ENCODE measurements at places on chromosomes 1 and 21. TPM values are rescaled to one million over a fixed set of nuclear protein-coding genes. Genes with fewer than 3 reads are reported as not detected.

- no peak for DNase-seq
These were observed 351.0 kb downstream of the SIPA1L2 start for GRCh38 chr1:232278925-232279324.

GRCh38 chr1:197614916-197615692 lies 160.2 kb downstream of the DENND1B start:
- DNase-seq, result peak; percentile 42

DNA sequence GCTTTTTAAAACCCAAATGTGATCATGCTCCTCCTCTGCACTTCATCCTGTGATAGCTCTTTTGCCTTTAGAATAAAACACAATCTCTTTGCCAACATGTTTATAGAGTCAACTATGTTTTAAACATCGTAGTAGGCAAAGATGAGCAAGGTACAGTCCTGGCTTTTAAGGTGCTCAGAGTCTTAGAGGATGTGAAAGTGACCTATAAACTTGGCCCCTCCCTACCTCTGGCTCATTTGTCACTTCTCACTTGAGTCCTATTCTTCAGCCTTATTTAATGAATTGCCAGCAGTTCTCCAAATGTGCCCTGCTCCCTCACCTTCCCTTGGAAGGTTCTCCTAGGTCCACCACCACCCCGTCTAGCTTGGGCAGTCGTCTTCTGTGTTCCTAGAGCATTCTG lies 617.0 kb upstream of the NR5A2 start:
- DNase-seq, result peak; percentile 44

- no peak for DNase-seq
These were observed 57.0 kb downstream of the DISC1 start for GRCh38 chr1:231683439-231684165.

DNA sequence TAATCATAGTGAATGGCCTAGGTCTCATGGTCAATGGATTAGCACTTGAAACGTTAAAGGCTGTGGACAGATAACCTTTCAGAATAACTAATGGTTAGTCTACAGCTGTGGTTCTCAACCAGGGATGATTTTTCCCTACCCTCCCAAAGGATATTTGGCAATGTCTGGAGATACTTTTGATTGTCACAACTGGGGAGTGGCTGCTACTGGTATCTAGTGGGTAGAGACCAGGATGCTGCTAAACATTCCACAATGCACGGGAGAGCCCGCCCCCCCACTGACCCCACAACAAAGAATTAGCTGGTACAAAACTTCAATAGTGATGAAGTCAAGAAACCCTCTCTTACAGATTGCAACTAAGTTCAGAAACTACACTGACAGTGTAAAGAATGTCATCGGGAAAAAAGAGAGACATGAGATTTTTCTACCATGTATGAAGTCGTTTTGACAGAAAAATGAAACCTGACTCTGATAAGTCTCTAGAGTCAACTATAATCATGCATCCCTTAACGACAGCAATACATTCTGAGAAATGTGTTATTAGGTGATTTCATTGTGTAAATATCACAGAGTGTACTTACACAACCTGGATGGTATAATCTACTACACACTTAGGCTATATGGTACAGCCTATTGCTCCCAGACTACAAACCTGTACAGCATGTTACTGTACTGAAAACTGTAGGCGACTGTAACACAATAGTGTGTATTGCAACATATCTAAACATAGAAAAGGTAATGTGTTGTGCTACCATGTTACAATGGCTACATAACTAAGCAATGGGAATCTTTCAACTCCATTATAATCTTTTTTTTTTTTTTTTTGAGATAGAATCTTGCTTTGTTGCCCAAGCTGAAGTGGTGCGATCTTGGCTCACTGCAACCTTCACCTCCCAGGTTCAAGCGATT lies 49.7 kb upstream of the PRDX6 start:
- DNase-seq, result no peak

Gene SRM
- total RNA-seq, result 38.9 TPM

- DNase-seq, result peak; percentile 50
These were observed 194.0 kb upstream of the SGIP1 start for GRCh38 chr1:66339944-66340343.

DNA sequence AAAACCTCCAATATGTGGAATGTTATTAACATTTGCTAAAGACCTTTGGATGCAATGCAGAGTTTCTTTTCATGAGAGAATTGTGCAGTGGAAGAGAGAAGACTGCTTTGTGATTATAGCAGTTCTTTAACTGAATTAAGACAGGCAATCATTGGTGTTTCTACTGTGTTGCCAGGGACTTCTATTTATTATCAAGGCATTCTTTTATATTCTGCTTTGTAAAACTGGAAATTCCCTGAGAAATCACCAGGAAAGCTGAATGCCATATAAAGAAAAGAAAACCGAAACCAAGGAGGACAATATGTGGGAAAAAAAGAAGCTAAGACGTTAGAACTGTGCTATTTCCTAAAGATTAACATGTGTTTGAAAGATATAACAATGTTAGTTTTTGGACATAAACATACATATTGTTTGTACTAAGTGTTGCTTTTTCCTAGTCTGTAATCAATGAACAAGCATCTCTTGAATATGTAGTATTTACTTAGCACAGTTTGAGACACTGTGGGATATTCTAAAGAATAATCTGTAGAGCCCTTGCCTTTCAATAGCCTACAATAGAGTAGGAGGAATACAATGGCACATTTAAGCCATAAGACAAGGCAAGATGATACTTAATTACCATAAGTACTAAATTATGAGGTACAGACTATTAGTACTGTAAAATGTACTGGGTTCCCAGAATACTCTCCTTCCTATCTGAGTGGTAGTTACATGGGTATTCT lies 47.1 kb downstream of the EXTL2 start:
- no peak for DNase-seq

DNA sequence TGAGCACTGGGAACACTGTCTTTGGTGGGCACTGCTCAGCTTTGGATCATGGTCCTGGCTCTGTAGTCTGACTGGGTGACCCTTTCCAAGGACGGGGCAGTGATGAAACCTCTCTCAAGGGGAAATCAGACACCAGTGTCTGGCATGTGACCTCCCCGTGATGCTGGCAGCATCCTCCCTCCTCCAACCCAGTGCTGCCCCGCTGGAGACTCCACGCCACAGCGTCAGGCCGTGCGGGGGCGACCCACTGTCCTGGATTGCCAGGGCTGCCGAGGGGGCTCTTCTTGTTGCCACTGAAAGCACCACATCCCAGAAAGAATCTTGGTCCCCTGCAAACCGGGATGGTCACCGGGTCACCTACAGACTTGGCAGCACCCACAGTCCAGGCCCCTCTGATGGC lies 146.4 kb upstream of the ARHGEF16 start:
- DNase-seq, result no peak

GRCh38 chr1:109373126-109373525 lies 24.6 kb downstream of the SORT1 start:
- DNase-seq, result no peak

GRCh38 chr1:71190843-71191242 lies 110.0 kb upstream of the ZRANB2 start:
- no peak for DNase-seq

DNA sequence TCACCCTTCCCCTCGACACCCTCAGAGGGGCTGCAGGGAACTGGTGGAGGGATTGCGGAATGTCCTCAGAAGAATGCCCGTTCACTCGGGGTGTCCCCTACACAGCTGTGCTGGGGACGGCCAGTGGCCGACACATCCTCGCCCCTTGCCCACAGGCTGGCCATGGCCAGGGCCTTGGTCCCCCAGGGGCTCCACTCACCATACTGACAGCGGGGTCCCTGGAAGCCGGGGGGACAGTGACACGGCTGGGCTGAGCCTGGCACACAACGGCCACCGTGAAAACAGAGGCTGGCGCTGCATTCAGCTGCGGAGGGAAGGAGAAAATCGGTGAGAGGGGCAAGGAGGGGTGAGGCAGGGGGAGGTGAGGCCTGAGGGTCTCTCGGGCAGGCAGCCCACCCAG lies 31.7 kb downstream of the MEGF6 start:
- no peak for DNase-seq

DNA sequence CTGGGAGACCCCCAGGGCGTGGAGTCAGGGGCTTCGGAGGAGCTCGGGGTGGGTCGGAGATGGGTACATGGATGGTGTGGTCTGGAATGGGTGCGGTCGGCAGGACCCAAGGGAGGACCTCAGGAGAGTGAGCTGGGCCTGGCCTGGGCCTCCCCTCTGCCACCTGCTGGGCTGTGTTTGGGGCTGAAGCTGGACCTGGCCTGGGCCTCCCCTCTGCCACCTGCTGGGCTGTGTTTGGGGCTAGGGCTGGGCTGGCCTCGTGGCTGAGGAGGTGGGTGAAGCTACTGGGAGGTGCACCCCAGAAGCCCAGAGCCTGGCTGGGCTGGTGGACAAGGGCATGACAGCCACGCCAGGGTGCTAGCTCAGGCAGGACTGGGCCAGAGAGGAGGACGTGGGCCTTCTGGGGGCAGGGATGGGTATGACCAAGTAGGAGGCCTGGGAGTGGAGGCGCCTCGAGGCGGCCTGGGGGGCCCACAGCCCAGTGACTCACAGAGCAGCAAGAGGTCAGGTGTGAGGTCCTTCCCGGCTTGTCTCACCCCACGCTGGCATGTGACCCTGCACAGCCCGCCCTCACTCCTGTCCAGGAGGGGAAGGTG lies 14.5 kb downstream of the SAMD11 start:
- no peak for DNase-seq

Gene FNDC5
- total RNA-seq, result 0.76 TPM

Gene LAX1
- total RNA-seq, result 23.5 TPM

Gene PCSK9
- not detected for total RNA-seq

DNA sequence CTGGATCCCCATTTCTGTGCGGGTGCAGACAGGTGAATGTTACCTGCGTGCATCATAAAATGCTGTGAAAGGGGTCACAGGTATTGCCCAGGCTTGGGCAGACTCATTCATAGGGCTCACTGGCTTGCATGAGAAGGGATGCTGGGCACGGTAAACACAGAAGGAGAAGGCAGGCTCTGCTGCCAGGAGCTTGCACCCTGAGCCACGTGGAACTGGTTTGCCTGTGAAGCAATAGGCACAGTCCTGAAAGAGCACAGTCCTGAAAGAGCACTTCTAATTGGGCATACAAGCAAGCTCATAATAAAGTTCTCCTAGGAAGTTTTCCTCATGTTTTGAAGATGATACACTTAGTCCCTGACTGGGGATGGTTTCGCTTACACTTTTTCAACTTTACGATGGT lies 40.9 kb downstream of the GALNT2 start:
- DNase-seq, result no peak

- no peak for DNase-seq
These were observed 829 bp upstream of the HES2 start for GRCh38 chr1:6420454-6421042.
